ENCODE measurements at places on chromosomes 6 and 20.

- no peak for DNase-seq
These were observed 120.4 kb downstream of the ARMC2 start for GRCh38 chr6:108968325-108969316.

GRCh38 chr6:15876406-15876805 is 213.6 kb upstream of the DTNBP1 start:
- DNase-seq: peak; percentile 36

DNA sequence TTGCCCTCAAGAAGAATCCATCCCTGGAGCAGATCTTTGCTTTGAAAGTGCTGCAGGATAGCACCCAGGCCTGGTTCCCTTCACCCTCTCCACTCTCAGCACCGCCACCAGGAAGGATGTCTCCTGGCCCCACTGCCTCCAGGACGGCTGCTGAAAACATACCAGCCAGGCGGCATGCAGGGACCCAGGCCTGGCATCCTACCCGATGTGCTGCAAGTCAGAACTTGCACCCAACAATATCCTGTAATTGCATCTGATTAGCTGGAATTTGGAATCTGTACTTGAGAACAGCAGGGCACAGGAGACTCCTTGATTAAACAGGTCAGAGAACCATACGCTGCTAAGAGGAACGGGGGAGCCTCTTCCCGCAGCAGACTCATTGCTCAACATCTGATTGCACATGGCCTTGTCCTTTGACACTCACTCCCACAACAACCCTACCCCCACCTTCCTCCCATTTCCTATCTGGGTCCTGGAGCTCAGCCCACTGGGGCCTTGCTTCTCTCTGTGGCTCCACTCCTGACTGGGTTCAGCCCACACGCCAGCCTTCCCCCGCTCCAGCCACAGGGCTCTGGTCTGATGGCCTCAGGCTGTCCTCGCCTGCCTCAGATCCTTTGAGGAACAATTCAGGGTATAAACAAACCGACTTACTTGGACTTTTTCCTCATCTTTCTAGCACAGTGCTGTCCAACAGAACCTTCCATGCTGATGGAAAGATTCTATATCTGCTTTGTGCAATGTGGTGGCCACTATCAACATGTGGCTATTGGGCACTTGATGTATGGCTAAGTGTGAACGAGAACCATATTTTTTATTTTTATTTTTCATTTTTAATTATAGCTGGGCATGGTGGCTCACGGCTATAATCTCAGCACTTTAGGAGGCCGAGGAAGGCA is 78.0 kb downstream of the FGD2 start:
- DNase-seq: peak; percentile 99

- no peak for DNase-seq
These were observed 28.8 kb upstream of the GNRH2 start for GRCh38 chr20:3014662-3015061.

- DNase-seq: no peak
These were observed 9.7 kb downstream of the PDE7B start for GRCh38 chr6:135861189-135861588.

GRCh38 chr20:10219993-10220750 is 1.5 kb downstream of the SNAP25 start:
- DNase-seq: peak; percentile 24

DNA sequence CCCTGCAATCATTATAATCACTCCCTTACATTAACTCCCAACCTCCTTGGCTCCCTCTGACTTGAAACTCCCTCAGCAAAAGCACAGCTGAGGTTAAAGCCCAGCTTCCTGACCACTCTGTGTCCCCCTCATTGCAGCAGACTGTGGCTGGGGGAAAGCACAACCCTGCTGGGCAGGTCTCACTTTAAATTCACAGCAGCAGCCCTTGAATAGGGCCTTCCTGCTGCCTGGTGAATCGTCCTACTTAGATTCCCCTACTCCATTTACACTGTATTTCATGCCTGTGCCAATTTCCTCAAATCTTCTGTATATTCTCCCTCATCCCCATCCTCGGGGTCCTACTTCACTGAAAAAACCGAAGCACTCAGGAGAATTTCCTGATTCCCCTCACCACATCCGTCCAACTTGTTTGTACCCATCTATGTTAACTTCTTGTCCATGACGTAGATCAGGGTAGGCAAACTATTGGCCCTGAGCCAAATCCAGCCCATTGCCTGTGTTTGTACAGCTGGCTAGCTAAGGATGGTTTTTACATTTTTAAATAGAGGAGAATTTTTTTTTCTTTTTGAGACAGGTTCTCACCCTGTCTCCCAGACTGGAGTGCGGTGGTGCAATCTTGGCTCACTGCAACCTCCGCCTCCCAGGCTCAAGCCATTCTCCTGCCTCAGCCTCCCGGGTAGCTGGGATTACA is 31.5 kb upstream of the GCM1 start:
- DNase-seq: peak; percentile 16

- DNase-seq: no peak
These were observed 959.9 kb upstream of the FLRT3 start for GRCh38 chr20:15297059-15297875.

GRCh38 chr6:158715330-158716311 is 65.8 kb downstream of the SYTL3 start:
- DNase-seq: no peak

GRCh38 chr6:141607956-141608355 is 524.8 kb upstream of the GJE1 start:
- no peak for DNase-seq

DNA sequence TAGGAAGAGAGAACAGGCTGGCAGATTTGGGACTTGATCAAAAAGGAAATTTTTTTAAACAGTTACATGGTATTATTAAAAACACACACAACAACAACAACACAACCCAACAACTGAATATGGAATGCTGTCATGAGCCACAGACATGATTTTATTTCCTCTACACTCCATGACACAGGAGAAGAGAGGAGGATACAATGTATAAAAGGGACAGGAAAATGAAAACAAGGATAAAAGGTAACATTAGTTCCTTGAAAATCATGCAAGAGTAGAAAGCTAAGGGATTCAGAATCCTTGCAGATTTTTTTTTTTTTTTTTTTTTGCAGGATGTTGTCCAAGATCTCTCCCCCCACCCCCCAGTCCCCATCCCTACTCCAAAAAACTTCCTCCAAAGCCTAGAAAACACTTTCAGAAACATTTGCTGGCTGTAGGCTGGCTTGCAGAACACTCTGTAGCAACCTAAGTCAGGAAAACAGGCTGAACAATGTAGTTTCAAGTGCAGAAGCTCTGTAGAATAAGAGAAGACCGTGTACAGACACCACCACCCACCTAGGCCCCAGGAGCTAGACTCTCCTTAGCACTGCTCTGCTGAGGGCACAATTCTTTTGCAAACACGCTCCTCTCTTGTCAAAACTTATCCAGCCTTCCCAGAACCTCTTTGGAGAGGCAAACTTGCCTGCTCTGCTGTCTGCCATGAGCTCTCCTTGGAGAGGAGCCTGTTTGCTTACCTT is 845 bp downstream of the ZMYND8 start:
- DNase-seq: no peak

DNA sequence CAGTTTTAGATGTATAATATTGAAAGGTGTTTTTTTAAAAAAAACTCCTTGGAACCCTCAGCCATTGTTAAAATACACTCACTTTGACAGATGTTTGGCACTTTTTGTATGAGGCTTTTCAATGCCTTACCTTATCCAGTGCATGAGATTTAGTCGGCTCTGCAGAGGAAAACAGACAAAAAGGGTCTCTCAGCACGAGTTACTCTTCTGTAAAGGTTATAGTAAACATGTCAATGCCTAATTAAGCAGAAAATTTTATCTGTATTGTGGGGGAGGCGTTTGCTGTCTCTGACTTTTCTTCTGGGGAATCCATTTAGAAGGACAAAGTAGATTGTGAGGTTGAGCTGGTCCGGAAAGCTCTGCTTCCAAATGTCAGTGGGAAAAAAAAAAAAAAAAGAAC is 278.3 kb downstream of the TSHZ2 start:
- no peak for DNase-seq

- DNase-seq: no peak
These were observed 69.6 kb downstream of the GNAS-AS1 start for GRCh38 chr20:58781138-58781537.

DNA sequence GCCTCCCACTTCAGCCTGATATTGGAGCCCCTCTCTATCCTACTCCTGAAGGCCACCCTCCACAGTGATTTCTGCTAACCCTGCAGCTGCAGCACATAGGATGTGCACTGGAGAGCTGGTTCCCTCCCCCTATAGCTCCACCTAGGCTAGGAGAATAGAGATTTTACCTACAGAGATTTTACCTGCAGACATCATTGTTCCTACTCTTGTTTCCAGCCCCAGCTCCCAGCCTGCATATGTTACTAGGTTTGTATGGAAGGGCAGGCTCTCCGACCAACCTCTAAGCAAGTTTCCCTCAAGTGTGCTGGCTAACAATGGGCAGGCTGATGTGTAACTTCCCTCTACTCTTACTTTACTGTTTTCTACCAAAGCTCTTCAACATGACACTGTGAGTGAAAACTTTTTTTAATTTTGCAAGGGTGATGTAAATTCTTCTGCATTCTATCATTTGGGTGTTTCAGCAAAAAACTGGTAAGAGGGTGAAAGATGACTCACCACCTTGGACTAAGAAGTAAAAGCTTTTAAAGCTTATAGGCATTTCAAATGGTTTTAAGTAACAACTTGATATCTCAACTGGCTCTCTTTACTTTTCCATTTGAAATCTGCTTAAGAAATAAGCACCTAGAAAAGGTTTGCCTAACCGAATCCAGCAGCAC is 106.8 kb downstream of the CDK19 start:
- peak; percentile 51 for DNase-seq

DNA sequence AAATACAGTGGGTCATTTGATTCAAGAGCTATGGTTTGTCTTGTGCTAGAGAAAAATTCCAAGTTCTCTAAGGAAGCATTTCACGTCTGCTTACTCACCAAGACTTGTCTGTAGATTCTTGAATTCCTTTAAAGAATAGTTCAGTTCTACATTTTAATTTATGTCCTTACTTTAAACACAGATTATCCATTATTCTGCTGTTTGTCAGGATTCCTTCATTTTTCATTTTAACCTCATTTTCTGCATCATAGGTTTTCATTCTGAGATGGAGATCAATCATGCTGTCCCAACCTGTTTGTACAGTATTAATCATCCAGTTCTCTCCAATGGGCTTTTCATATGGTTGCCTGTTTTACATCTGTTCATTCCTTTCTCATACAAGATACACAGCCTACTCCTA is 24.5 kb upstream of the POPDC3 start:
- DNase-seq: peak; percentile 86

- no peak for DNase-seq
These were observed 117.0 kb downstream of the PCSK2 start for GRCh38 chr20:17343656-17344452.

DNA sequence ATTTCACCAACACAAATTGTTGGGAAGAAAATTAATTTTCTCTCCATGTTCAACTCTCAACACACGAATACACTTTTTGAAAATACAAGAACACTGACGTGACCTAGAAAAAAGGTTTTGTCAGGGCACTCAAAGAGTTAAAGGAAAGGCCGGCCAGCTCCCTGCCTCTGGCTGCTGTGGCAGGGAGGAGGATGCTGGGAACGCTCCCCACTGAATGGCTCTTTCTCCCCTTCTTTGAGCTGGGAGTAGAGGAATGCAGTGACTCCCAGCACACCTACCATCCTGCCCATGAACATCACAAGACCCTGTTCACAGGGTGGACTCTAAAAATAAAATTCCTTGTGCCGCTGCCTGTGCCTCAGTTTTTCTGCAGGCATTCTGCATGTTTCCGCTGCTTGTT is 47.0 kb downstream of the MAP3K5 start:
- DNase-seq: no peak

DNA sequence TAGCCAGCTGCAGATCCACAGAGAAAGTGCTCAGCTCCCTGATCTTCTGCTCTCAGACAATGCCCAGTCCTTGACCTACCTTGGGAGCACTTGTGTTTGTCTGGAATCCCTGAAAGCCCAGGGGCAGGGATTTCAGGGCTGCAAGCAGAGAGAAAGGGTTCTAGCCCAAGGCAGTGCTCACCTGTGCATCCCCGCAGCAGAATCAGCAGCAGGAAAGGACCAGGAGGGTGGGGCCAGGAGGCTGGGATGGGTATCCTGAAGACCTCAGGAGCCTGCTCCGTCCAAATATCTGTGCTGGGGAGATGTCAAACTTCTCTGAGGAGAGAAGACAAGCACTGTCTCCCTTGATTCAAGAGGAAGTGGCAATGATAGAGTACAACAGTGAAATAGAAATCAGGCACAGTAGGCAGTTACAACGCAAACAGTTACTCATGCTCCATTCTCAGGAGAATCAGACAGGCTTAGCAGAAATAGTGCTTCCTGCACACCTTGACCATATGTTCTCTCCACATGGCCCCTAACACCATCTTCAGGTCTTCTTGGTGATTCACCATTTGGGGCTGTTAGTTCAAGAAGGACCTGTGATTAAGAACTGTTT is 28.7 kb upstream of the SIRPG start:
- no peak for DNase-seq

- DNase-seq: no peak
These were observed 8.4 kb downstream of the CST7 start for GRCh38 chr20:24957326-24958016.

DNA sequence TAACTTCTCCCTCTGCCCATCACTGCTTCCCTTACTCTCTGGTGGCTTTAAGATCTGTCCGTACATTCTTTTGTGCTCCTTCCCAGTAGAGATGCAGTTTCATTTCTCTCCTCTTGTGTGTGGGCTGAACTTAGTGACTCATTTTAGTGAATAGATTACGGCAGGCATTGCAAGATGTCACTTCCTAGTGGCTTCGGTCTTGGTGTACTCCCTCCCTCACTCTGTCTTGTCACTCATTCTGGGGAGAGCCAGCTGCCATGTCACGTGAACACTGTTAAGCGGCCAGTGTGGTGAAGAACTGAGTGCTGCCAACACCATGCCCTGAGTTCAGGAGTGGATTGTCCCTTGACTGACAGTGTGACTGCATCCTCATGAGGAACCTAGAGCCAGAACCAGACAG is 115.9 kb downstream of the OTOR start:
- no peak for DNase-seq

DNA sequence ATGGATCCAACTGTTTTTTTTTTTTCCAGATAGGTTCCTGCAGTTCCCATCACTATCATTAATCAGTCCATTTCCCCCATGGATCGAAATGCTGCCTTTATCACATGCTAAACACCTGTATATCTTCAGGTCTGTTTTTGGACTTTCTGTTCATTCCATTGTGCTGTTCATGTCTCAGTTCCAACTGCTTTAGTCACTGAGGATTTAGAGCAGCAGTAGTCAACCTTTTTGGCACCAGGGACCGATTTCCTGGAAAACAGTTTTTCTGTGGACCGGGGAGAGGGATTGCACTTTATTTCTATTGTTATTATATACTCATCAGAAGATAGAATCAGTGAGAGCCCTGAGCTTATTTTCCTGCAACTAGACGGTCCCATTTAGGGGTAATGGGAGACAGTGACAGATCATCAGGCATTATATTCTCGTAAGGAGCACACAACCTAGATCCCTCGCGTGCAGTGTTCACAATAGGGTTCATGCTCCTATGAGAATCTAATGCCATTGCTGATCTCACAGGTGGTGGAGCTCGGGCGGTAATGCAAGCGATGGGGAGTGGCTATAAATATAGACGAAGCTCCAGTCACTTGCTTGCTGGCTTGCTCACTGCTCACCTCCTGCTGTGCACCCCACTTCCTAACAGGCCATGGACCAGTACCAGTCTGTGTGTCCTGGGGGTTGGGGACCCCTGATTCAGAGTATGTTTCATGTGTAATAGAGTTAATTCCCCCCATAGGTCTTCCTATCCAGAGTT is 46.0 kb downstream of the CAP2 start:
- DNase-seq: no peak
